ENCODE measurements at places on chromosomes 7 and 10. TPM values are rescaled to one million over a fixed set of nuclear protein-coding genes. Genes with fewer than 3 reads are reported as not detected.

NPFFR1 gene
- under 0.01 TPM for total RNA-seq

SH3PXD2A gene
- total RNA-seq: 13.1 TPM

JCAD gene
- total RNA-seq: 9.0 TPM

PLA2G12B gene
- not detected for total RNA-seq

PRF1 gene
- not detected for total RNA-seq

C10orf53 gene
- total RNA-seq: not detected

AKR1C2 gene
- 1.1 TPM for total RNA-seq

ASB10 gene
- not detected for total RNA-seq

TEX47 gene
- total RNA-seq: not detected

GIMAP5 gene
- total RNA-seq: not detected

KIAA1549 gene
- 5.4 TPM for total RNA-seq

PPP1R9A gene
- 11.8 TPM for total RNA-seq

MET gene
- 124 TPM for total RNA-seq

MYO3A gene
- total RNA-seq: 1.0 TPM

NRCAM gene
- total RNA-seq: 0.98 TPM

RASSF4 gene
- total RNA-seq: 12.9 TPM

ITIH5 gene
- total RNA-seq: 3.8 TPM

ATOH7 gene
- 0.16 TPM for total RNA-seq

HOXA4 gene
- 6.7 TPM for total RNA-seq

HOXA1 gene
- 5.1 TPM for total RNA-seq

IPMK gene
- total RNA-seq: 2.6 TPM

SLC26A5 gene
- not detected for total RNA-seq

LDB3 gene
- total RNA-seq: under 0.01 TPM

MORN4 gene
- total RNA-seq: 9.5 TPM

CTTNBP2 gene
- 6.2 TPM for total RNA-seq

ABCB4 gene
- total RNA-seq: 2.9 TPM

DOCK1 gene
- total RNA-seq: 38.3 TPM

PSD gene
- 9.3 TPM for total RNA-seq

HPSE2 gene
- not detected for total RNA-seq

PLCE1 gene
- total RNA-seq: 5.2 TPM

PLAC9 gene
- total RNA-seq: not detected

AMZ1 gene
- 2.7 TPM for total RNA-seq

CTAGE6 gene
- total RNA-seq: not detected

SMNDC1 gene
- 3.0 TPM for total RNA-seq

RAMP3 gene
- not detected for total RNA-seq

CBX3 gene
- total RNA-seq: 44.7 TPM

LMOD2 gene
- total RNA-seq: not detected

HABP2 gene
- 1.3 TPM for total RNA-seq

MSRB2 gene
- 12.9 TPM for total RNA-seq

SSC4D gene
- 21.9 TPM for total RNA-seq

UFSP1 gene
- total RNA-seq: 11.4 TPM

AZGP1 gene
- total RNA-seq: not detected

ACHE gene
- 0.51 TPM for total RNA-seq

CPA4 gene
- total RNA-seq: 40.3 TPM

CFAP69 gene
- total RNA-seq: 1.6 TPM

ST8SIA6 gene
- total RNA-seq: 0.49 TPM

SPDYE16 gene
- total RNA-seq: not detected

DYNC1I1 gene
- total RNA-seq: 0.16 TPM

SLC16A9 gene
- 1.6 TPM for total RNA-seq

SLC29A3 gene
- total RNA-seq: 1.6 TPM

MYL10 gene
- not detected for total RNA-seq

All from mesangial cell (primary cell).